Activated CD8-positive, alpha-beta T cell treated with anti-CD3 and anti-CD28 coated beads for 36 hours (primary cell): ENCODE measurements at places on chromosomes 7 and 10. TPM values are rescaled to one million over a fixed set of nuclear protein-coding genes. Genes with fewer than 3 reads are reported as not detected.

The PPP1R17 gene
- not detected for total RNA-seq

DNA sequence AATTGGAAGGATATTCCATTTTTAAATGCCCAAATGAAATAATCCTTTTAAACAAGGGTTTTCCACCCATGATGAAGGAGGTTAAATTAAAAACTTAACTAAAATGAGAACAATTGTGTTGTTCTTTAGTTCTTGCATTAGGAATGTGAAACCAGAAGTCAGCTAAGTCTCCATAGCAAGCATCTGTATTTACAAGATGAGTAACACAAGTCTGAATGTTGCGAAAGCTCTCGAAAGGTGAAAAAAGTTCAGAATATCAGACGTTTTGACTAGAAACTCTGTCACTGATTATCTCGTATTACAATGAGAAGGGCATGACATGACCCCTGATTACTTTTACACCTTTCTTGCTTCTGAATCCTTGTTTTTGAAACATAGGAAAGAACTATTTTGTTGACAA lies 149.6 kb downstream of the BICC1 start:
- DNase-seq: no peak

GRCh38 chr10:71623098-71623985 lies 96.2 kb downstream of the C10orf105 start:
- no peak for DNase-seq

The NPSR1 gene
- not detected for total RNA-seq
